ENCODE measurements at places on chromosomes 3 and 15. TPM values are rescaled to one million over a fixed set of nuclear protein-coding genes. Genes with fewer than 3 reads are reported as not detected.

DNA sequence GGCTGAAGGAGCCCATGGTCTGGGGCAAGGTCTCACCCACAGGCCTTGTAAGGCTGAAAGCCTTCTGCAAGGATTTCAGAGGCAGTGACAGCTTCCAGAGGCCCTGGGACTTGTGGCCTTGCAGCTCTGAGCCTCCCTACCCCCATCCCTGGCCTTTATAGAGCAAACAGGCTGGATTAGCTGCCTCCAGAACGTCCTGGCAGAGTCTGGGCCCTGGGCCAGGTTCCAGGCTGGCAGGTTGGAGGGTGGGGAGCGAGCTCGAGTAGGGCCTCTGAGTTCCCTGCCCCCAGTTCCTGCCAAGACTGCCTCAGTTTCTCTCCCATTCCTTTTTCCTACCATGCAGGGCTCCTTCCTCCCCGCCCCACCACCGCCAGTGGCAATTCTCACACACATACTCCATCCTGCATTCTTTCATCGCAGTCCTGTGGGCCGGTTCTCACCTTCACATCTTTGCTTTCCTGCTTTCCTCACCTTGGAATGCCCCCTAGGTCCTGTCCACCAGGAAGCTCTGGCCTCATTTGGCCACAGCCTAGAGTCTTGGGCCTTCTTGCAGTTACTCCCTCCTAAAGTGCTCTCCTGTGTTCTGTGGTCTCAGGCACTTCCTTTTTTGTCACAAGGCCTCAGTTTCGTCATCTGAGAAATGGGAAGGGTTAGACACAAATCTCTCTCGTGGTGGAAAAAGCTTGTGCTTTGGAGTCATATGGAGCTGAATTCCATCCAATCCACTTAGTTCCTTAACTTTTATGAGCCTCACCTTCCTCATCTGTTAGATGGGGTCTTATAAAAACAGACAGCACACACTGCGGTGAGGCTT, 2.7 kb downstream of the LMAN1L start:
- H3K27ac ChIP-seq, result no peak overlapping the region
- no peak overlapping the region for H3K4me3 ChIP-seq
- H3K27me3 ChIP-seq, result no peaks in the 10 kb centered on the region
- DNase-seq, result no peak
- no peaks in the 10 kb centered on the region for H3K36me3 ChIP-seq
- peaks cover 28% of the 10 kb centered on the region for H3K4me1 ChIP-seq

The TMEM40 gene
- 31.7 TPM for total RNA-seq

- H3K36me3 ChIP-seq, result no peaks in the 10 kb centered on the region
- H3K4me1 ChIP-seq, result no peaks in the 10 kb centered on the region
- no peak overlapping the region for H3K4me3 ChIP-seq
- no peaks in the 10 kb centered on the region for H3K27me3 ChIP-seq
- no peak overlapping the region for H3K27ac ChIP-seq
These were observed 223.6 kb upstream of the PDZRN3 start for GRCh38 chr3:73848173-73848906.

DNA sequence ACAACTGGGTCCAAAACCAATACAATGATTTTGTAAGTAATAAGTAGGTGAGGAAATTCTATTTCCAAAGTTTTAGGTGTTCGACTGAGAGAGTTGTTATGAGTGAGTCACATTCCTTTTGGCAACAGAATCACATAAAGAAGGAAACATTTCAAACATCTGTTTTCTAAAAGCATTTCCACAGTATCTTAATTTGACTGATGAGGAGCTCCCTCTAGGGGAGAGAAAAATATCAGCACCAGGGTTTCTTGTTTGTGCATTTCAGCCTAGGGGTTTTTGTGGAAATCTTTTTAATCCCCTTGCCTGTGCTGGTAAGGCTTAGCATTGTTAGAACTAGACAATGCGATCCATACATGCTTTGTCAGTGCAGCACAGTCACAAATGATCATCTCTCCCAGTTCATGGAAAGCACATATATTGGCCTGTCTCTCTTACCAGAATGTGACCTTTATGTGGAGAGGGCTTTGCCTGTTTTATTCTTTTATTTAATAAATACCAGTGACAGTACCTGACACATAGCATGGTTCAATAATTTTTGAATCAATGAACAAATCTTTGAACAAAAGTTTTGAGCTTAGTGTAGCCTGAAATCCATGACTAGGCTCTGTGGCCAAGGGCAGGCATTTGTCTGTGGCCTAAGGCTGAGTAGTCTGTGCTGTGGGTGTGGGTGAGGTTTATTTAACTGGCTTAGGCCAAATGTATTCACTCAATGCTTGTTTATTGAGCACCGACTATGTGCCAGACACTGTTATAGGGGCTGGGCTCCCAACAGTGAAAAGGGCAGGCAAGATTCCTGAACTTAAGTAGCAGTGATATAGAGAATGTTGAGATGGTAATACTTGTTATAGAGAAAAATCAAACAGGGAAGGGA, 21.1 kb upstream of the IQCF6 start:
- no peak for DNase-seq
- no peak overlapping the region for H3K27ac ChIP-seq
- no peaks in the 10 kb centered on the region for H3K4me1 ChIP-seq
- H3K4me3 ChIP-seq, result no peak overlapping the region
- H3K27me3 ChIP-seq, result no peaks in the 10 kb centered on the region
- H3K36me3 ChIP-seq, result no peaks in the 10 kb centered on the region

The HGD gene
- not detected for total RNA-seq

GRCh38 chr3:195084746-195085145, 186.2 kb downstream of the XXYLT1 start:
- no peak overlapping the region for H3K27ac ChIP-seq
- no peaks in the 10 kb centered on the region for H3K36me3 ChIP-seq
- DNase-seq, result no peak

GRCh38 chr3:131329774-131330173, 51.8 kb upstream of the NUDT16 start:
- no peak for DNase-seq
- no peak overlapping the region for H3K27ac ChIP-seq
- no peak overlapping the region for H3K4me3 ChIP-seq

DNA sequence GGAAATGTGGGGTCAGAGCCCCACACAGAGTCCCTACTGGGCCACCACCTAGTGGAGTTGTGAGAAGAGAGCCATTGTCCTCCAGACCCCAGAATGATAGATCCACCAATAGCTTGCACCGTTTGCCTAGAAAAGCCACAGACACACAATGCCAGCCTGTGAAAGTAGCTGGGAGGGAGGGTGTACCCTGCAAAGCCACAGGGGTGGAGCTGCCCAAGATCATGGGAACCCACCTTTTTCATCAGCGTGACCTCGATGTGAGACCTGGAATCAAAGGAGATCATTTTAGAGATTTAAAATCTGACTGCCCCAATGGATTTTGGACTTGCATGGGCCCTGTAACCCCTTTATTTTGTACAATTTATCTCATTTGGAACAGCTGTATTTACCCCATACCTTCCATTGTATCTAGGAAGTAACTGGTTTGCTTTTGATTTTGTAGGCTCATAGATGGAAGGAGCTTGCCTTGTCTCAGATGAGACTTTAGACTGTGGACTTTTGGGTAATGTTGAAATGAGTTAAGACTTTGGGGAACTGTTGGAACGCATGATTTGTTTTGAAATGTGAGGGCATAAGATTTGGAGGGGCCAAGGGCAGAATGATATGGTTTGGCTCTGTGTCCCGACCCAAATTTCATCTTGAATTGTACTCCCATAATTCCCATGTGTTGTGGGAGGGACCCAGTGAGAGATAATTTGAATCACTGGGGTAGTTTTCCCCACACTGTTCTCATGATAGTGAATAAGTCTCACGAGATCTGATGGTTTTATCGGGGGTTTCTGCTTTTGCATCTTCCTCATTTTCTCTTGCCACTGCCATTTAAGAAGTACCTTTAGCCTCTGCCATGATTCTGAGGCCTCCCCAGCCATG, 49.0 kb downstream of the CD200 start:
- no peaks in the 10 kb centered on the region for H3K36me3 ChIP-seq
- peaks cover 15% of the 10 kb centered on the region for H3K4me1 ChIP-seq
- H3K27ac ChIP-seq, result no peak overlapping the region
- no peak overlapping the region for H3K4me3 ChIP-seq
- no peaks in the 10 kb centered on the region for H3K27me3 ChIP-seq

DNA sequence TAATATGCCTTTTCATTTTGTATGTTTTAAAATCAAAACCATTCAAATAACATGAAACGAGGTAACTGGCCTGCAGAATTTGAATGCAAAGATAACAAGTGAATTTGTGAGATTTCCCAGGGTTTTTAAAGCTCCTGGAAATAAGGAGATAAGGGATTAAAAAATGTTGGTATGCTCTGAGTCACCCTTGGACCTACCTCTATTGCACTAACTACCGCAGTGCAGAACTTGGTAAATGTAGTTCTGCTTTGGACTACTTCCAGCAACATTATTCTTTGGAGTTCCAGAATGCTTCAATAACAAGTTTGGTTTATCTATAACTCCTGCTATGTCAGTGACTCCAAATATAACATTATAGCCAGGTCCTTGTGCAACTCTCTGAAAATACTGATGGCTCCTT, 201.7 kb downstream of the GAP43 start:
- H3K4me1 ChIP-seq, result no peaks in the 10 kb centered on the region
- no peak overlapping the region for H3K4me3 ChIP-seq
- no peaks in the 10 kb centered on the region for H3K27me3 ChIP-seq
- H3K36me3 ChIP-seq, result no peaks in the 10 kb centered on the region
- DNase-seq, result no peak
- H3K27ac ChIP-seq, result no peak overlapping the region

DNA sequence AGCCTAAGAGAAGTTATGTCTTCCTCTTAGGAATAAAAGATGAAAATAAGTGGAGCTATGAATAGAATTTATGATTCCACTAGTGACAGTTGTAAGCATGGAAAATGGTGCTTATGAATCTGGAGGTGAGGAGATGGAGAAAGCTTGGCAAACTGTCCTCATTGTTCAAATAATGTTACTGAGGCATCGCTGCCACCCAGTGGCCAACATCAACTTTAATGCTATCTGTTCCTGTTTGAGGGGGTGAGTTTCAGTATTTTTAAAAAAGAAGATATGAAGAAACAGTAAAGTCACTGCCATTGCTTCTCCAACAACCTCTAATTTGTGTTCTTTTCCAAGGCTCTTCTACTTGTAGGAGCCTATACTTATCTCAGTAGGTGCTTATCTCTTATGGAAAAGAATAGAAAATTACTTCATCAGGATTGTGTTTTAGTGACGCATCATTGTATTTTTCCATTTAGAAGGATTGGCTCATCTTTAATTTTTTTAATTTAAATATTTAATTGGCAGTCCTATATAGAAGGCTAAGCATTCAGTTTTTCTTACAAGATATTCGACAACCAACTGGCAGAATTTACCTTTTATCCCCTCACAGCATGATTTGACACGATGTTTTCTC, 260.4 kb upstream of the P2RY1 start:
- H3K4me1 ChIP-seq, result no peaks in the 10 kb centered on the region
- H3K27ac ChIP-seq, result no peak overlapping the region
- H3K4me3 ChIP-seq, result no peak overlapping the region
- DNase-seq, result no peak
- H3K36me3 ChIP-seq, result no peaks in the 10 kb centered on the region

The CCR9 gene
- not detected for total RNA-seq

- no peak overlapping the region for H3K27ac ChIP-seq
- peaks cover 5% of the 10 kb centered on the region for H3K4me1 ChIP-seq
- H3K36me3 ChIP-seq, result no peaks in the 10 kb centered on the region
These were observed 44.9 kb downstream of the CPN2 start for GRCh38 chr3:194306109-194306686.

DNA sequence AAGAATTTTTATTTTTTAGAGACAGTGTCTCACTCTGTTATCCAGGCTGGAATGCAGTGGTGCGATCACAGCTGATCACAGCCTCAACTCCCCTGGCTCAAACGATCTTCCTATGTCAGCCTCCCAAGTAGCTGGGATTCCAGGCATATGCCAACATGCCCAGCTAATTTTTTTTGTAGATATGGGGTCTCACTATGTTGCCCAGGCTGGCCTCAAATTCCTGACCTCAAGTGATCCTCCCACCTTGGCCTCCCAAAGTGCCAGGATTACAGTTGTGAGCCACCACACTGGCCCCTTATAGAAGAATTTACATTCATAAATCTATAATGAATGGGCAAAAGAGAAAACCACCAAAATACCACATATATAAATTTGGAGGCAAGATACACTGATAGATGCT, 15.2 kb downstream of the SENP7 start:
- H3K4me3 ChIP-seq, result no peak overlapping the region
- no peak for DNase-seq
- no peaks in the 10 kb centered on the region for H3K4me1 ChIP-seq
- no peaks in the 10 kb centered on the region for H3K36me3 ChIP-seq

The RPSA gene
- 1,049 TPM for total RNA-seq

GRCh38 chr3:171548917-171549316, 88.7 kb upstream of the TNIK start:
- no peak overlapping the region for H3K27ac ChIP-seq
- no peaks in the 10 kb centered on the region for H3K27me3 ChIP-seq
- H3K4me3 ChIP-seq, result no peak overlapping the region

DNA sequence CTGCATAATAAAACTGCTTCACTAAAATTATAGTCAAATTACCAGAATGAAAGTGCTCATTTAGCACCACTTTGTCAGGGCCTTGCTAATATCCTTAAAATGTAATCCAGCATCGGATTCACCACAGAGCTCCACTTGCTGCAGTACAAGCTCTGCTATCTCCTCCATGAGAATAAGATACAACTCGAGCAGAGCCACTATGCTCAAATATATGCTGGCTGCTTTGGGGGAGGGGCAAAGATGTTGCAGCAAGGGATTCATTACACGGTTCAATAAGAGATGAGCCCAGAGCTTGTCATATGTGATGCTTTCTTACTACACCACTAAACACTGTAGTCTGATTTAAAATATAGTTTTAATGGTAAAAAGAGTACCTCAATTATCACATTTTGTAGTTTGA, 72.2 kb downstream of the DLG1 start:
- no peak for DNase-seq
- H3K36me3 ChIP-seq, result no peaks in the 10 kb centered on the region
- no peaks in the 10 kb centered on the region for H3K27me3 ChIP-seq

DNA sequence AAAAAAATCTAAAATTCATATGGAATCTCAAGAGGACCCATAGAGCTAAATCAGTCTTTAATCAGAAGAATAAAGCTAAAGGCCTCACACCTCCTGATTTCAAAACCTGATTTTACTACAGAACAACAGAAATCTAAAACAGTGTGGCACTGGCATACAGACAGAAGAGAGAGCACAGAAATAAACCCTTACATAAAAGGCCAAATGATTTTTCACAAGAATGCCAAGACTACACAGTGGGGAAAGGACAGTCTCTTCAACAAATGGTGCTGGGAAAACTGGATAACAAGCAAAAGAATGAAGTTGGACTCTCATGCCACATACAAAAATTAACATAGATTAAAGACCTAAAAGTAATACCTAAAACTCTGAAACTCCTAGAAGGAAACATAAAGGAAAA, 10.1 kb downstream of the TOP2B start:
- no peak overlapping the region for H3K4me3 ChIP-seq
- no peak overlapping the region for H3K27ac ChIP-seq
- no peaks in the 10 kb centered on the region for H3K27me3 ChIP-seq
- no peaks in the 10 kb centered on the region for H3K36me3 ChIP-seq
- peaks cover 64% of the 10 kb centered on the region for H3K4me1 ChIP-seq

The ADGRG7 gene
- total RNA-seq, result not detected

DNA sequence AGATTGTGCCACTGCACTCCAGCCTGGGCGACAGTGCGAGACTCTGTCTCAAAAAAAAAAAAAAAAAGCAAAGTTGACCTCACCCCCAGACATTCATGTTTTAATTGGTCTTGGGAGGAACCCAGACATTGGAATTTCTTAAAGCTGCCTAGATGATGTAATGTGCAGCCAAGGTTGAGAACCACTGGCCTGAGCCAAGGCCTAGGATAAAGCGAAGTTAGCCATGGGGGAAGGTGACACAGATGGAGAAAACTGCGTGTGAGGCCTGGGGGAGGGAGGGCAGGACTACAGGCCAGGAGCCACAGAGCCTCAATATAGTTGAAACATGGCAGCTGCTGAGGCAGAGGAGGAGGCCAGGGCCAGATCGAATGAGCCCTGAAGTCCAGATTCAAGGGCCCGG, 21.0 kb downstream of the GLB1 start:
- no peaks in the 10 kb centered on the region for H3K4me1 ChIP-seq
- no peaks in the 10 kb centered on the region for H3K36me3 ChIP-seq
- DNase-seq, result no peak
- no peak overlapping the region for H3K27ac ChIP-seq
- H3K4me3 ChIP-seq, result no peak overlapping the region
